ENCODE measurements at places on chromosomes 1 and 21.

DNA sequence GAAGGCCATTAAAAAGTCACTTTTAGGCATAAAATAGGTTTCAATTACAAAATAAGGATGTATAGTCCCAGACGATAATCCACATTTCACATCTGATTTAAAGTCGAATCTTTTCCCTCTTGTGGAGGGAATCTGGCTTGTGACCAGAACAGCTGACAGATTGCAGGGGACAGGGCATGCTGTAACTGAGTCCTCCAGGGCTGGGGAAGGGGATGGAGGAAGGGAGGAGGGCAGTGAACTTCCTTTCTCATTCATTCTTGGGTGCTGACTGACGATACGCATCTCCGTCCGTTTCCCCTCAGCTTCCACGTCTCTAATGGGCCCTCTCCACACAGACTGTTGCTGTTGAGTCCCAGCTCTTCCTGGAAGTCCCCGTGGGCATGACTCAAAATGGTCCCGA, 108.1 kb upstream of the CSF3R start:
- DNase-seq = no peak

GRCh38 chr1:30068787-30069472, 654.5 kb downstream of the MATN1 start:
- no peak for DNase-seq

GRCh38 chr1:64212031-64212430, 8.6 kb downstream of the UBE2U start:
- no peak for DNase-seq

- no peak for DNase-seq
These were observed 730 bp downstream of the NOS1AP start for GRCh38 chr1:162070094-162070748.

GRCh38 chr1:24257373-24257772, 61.8 kb upstream of the GRHL3 start:
- no peak for DNase-seq

DNA sequence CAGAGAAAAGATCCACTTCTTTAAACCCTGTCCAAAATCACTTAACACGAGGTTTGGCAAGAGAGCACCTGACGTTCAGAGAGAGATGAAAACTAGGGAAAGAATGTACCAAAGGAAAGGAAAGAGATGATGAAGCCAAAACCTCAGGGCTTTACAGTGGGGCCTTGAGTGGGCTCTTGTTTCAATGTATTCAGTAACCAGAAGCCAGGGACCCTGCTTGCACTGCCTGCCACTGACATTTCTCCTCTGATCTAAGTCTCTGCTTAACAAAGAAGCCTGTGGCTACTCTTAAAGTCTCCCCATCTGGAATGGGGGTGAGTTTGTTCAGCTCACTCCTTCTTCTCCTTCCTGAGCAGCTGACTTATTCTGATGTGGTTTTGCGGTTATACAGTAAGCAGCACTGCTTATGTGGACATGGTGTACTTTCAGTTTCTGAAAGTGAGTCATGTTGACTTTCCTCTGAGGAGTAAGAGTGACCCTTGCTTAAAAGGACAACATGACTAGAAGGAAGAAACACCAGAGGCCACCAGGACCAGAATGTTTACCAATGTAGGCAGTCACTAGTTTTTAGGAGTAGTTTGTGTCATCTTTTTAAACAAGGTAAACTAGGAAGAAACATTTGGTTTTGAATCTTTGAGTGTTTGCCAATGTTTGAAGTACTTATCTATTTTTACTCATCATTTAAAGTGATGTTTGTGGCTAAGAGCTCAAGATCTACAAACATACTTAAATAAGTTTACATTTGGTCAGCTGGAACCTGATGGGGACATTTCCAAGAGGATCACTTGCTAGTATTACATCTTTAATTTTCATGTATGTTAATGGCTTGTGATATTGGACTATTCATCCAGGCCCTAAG, 87.4 kb downstream of the FASLG start:
- DNase-seq = no peak

DNA sequence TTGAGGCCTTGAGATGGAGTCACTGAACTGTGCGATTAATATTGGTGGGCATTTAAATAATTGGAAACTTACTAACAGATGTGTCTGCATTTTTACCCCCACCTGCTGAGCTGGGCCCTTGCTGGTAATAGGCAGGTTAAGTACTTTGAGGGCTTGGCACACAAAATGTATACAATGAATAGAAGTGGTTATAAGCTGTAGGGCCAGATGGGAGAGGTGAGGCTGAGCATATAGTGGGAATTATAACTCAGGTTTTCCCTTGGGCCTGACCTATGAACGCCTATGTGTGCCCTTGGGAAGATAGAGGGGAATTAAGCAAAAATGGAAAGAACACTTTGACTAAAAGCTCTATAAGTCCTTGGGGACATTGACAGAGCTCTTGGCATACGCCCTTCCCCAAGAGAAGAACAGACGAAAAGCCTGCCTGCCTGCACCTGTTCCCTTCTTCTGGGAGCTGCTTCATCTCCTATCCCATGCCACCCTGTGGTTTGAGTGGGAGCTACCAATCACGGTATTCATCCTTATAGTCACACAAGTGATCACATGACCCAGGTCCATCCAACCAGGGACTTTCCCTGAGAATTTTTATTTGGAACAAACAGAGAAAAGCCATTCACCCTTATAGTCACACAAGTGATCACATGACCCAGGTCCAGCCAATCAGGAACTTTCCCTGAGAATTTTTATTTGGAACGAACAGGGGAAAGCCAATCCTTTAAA, 260.7 kb upstream of the CSF3R start:
- no peak for DNase-seq

DNA sequence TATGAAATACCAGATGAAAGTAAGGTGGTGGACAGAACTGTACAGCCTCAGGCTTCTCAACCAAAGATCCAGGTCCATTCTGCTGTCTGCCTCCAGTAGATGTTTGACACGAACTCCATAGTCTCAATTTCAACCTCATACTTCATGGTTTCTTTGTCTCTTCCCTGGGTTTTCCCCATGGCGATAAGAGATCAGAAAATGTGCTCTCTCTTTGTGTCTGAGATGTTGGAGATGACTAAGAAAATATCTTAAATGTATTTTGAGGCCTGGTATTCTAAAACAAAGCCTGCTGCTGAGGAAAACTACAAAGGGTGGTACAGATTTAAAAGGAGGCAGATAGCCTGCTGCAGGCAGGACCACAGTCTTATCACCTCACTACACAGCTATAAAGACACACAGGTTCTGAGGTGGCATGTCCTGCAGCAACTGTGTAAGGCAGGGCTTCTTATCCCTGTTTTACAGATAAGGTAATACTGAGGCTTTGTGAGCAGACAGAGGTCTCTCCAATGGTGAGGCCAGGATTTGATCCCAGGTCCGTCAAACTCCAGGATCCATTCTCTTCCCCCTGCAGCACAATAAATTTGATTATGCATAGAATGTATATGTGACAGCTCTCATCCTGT, 40.0 kb upstream of the CACNA1E start:
- DNase-seq = no peak

DNA sequence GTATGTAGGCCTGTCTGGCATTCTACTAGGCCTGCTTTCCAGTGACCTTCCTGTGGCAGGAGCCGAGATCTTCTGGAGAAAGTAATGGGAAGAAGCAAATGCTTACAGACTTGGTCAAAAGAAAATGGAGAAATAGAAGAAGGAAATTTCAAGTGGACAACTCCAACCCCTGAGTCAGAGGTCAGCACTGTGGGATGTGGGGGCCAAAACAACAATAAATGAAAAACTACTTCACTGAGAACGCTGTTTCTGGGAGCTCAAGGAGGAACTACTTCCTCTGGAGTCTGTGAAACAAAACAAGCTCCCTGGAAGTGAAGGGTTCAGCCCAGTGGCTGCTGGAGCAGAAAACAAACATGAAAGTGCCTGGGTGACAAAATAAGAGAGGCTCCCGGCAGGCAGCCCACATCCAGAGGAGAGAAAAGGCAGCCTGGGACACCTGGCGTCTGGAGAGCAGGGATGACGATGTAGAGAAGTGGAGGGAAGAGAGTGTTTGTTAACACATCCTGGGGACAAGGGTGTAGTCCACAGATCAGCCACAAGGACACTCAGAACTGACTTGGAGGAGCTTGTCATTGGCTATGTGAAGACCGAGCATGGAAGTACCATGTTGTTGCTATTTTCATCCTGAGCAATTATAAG, 355.2 kb downstream of the SMYD3 start:
- no peak for DNase-seq

GRCh38 chr1:67931198-67931597, 97.9 kb upstream of the GNG12 start:
- DNase-seq = no peak

DNA sequence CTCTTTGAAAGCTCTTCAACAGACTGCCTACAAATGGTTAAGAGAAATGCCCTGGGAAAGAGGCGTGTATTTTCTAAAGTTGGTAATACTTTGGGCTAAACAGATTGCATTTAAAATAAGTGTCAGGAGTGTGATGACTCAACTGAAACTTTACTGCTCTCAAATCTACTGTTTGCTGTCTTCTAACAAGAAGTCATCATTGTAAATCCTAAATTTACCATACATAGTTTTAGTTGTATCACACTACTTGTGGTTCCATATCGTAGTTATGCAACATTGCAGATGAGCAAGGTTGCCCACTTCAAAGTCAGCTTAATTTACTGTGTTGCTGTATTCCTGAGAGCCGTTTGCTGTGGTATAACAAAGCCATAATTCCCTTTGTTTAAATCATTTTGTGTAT, 59.6 kb downstream of the RGS21 start:
- DNase-seq = no peak

DNA sequence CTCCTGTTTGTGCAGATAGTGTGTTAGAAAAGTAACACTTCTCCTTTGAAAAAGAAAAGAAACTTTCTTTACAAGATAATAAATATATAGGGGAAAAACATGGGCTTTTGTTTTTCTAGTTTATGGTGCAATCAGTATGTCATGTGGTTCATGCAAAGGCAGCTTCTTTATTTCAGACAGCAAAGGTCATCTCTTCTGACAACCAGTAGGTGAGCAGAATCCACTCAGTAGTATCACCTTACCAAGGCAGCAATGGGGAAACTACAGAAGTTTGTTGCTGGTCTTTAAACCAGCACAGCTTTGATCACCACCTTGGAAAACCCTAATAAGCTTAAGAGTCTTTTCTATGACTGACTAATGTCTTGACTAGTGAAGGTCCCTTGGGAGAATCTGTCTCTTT, 13.0 kb upstream of the SAMSN1 start:
- DNase-seq = no peak

- DNase-seq = no peak
These were observed 35.0 kb downstream of the ACKR1 start for GRCh38 chr1:159239551-159240220.

GRCh38 chr1:150548632-150549495, at the start of gene ADAMTSL4:
Gene ADAMTSL4 (plus strand): TSS chr1:150549408. CDS start chr1:150552289, 2,881 bp downstream.
- no peak for DNase-seq

DNA sequence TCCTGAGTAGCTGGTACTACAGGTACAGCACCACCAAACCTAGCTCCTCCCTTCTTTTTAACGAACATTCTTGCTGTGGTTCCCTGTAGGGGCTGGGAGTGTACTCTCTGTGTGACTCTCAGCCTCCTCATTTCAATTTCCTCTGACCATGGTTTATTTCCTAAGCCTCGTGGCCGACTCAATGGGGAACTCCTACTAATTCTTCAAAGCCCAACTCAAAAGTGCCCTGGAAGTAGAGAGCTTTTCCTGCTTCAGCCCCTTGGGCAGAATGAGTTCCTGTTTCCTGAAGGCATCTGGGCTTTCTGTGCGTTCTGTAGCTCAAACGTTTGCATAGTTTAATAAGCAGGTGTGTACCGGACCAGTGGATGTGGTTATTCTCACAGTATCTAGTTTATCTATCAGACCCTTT, 70.9 kb upstream of the ACOT11 start:
- DNase-seq = no peak
